ENCODE measurements at places on chromosomes 6 and 20.

DNA sequence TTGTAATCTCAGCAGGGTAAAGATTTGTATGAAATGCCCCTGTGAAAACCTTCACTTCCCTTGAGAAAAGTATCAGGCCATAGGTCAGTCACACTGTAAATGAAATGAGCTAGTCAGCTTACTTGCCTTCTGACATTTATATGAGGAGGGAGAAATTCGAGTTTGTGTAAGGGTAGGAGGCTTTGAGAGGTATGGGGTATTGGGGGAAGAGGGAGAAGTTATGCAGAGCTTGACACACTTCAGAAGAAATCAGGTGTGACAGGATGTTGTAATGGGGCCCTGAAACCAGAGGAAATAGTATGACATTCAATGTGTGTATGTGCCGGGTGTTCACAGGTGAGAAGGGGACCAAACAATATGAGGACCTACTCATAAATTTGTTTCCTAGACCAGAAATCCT is 64.2 kb upstream of the CCN6 start:
- DNase-seq: no peak

DNA sequence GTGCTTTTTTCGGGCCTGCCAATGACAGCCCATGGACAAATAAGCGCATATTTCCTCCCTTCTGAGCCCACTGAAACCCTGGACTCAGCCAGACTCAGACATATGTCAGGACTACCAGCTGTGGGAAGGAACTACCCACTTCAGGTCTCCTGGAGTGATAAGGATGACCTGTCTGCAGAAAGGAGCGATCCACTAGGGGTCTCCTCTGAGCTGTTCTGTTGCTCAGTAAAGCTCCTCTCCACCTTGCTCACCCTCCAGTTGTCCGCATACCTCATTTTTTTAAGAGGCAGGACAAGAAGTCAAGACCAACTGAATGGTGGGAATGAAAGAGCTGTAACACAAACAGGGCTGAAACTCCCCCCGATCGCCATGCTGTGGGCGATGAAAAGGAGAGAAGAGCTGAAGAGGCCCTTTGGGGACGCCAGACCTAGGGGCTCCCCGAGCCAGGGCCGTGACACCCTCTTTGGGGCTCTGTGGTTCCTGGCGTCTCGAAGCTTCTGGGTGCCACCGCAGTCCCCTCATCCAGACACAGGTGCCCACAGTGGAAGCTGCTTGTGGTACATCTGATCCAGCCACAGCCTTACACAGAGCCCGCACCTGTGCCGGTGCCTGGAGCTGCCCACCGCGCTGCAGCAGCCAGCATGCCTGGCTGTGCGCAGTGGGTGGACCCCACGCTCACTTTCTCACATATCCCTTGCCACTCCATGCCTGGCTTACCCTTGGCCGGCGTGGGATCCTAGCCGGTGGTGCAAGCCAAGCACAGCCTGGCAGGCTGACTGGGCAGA is 68.8 kb downstream of the EYS start:
- DNase-seq: no peak

DNA sequence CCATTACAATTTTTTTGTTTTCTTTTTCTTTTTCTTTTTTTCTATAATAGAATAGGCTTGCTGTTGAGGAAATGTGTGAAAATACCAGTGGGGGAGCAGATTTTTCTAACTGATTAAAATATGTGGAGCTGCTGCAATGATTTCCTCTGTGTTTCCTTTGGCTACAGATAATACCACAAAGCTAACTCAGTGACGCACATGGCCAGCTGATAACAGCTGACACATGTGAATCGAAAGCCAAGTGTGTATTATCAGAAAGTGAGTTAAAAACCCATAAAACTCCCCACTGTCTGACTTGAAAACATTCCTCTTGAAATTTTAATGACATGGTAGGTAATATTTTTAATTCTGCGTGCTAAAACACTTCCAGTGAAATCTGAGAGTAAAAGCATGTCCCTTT is 70.8 kb upstream of the AHI1 start:
- no peak for DNase-seq

GRCh38 chr6:8157839-8158238 is 55.5 kb upstream of the EEF1E1 start:
- DNase-seq: no peak

- peak; percentile 1 for DNase-seq
Measured at GRCh38 chr6:80638213-80639055, 532.0 kb downstream of the BCKDHB start.

GRCh38 chr20:16553684-16554083 is 19.6 kb downstream of the KIF16B start:
- DNase-seq: no peak

- no peak for DNase-seq
Measured at GRCh38 chr20:47764154-47764733, 21.0 kb downstream of the SULF2 start.

- DNase-seq: no peak
Measured at GRCh38 chr20:14721926-14722452, 384.6 kb upstream of the FLRT3 start.

GRCh38 chr20:64264091-64264490 is 8.5 kb downstream of the PCMTD2 start:
- DNase-seq: no peak

DNA sequence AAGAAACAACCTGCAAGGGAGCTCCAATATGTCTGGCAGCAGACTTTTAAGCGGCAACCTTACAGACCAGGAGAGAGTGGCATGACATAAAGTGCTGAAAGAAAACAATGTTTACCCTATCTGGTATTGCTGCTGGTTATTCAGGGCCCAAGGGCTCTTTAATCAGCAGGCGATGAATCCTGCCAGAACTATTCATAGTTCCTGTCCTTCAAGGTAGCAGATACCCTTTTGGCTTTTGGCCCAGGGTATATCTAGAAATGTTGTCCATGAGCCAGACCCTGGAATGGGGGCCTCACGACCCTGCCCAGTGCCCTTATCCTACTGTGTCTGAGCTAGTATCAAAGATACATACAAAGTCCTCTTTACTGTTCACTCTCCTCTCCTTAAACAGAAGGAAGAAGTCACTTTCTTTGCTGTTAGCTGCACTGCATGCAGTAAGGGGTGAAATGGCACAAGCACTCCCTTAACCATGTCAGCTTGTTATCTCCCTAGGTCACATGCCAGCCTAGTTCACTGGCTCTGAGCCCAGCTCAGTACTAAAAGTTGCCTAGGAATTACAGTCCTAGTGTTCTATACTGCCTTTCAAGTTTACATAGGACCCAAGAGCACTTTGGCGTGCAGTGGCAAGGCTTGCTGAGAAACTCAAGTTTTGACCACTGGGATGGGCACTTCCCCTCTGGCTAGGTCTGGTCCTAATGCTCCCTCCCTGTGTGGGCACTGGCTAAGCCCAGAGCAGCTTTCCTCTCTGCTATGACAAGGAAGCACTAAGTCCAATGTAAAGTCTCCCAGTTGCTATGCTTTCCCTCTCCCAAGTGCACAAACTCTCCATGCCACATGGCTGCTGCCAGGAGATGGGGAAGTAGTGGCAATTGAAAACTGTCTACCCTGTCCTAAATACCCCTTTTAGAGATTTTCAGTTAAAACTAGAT is 122.0 kb downstream of the HTR1B start:
- DNase-seq: no peak

DNA sequence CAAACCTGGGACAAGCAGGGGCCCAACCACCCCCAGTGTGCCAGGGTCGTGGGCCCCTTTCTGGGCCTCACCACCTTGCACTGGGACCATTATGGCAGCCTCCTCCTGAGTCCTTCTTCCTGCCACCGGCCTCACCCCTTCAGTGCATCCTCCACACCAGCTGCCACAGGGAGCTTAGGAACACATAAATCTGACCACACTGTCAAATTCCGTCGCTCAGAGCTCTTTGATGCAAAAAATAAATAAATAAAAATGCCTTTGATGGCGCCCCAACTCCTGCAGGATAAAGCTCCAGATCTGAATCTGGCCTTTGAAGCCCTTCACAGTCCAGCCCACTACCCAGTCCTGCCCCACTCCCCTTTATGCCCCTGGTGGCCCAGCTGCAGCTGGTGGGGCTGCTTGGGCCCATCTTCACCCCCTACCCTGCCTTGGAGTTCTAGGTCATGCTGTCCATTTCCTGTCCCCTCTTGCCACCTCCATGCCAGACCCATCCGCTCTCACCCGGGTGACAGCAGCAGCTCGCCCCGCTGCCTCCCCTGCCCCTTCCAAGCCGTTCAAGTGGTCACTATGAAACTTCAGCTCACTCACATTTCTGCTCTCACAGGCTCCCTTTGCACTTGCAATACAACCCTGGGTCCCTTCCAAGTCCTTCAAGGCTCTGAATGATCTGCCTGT is 16.0 kb downstream of the MYH7B start:
- DNase-seq: no peak

GRCh38 chr6:139996253-139996834 is 621.9 kb upstream of the CITED2 start:
- DNase-seq: no peak

DNA sequence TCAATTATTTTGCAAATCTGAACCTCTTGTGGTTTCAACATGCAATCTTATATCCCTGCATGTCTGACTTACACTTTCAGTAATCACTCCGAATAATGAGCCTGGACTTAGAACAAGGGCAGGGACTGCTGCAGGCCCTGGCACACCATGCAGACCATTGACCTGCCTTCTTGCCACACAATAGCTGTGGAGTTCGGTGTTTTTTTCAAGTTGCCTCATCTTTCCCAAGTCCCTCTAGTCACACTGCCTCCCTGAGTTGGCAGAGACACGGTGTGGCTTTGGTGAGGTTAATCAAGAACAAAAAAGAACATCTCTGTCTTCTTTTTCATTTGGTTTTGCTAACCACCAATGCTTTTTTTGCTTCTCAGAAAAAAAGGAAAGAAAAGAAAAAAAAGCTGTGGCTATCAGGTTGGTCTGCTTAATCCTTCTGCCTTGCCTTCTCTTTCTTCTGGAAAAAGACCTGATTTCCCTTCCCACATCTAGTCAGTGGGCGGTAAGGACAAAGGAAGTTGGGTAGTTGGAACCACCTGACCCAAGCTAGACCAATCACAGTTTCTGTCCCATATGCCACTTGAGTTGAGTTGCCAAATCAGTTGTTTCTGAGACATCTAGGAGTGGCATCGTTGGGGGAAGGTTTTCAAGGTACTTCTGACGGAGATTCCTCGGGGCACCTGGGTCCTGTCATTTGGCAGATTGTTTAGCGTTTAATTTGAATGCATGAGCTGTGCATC is 55.9 kb upstream of the TASP1 start:
- DNase-seq: no peak

GRCh38 chr6:85775883-85776282 is 133.2 kb upstream of the SYNCRIP start:
- no peak for DNase-seq

- DNase-seq: no peak
Measured at GRCh38 chr20:56212091-56212490, 36.4 kb upstream of the MC3R start.

All from substantia nigra (tissue), 51 donors.